NCI-H510A treated with DMSO at 0.1 percent for 48 hours (cell line): ENCODE measurements at places on chromosomes 2 and 18.

DNA sequence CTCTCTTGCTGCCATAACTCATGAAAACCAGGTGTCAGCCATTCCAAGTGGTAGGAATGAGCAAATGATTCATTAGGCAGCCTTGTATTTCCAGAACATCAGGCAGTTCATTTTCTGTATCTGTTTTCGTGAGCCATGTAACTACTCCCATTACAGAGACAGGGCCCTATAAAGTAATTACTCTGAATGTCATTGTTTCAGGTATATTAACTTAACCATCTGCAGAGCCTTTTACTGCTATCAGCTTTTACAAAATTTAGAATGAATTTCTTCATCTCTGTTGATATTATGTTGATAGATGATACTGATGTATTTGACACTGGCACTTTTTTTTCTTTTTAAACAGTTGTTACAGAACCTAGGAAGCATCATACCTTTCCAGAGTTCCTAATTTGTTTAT is 69.9 kb downstream of the MGAT5 start:
- DNase-seq = no peak

DNA sequence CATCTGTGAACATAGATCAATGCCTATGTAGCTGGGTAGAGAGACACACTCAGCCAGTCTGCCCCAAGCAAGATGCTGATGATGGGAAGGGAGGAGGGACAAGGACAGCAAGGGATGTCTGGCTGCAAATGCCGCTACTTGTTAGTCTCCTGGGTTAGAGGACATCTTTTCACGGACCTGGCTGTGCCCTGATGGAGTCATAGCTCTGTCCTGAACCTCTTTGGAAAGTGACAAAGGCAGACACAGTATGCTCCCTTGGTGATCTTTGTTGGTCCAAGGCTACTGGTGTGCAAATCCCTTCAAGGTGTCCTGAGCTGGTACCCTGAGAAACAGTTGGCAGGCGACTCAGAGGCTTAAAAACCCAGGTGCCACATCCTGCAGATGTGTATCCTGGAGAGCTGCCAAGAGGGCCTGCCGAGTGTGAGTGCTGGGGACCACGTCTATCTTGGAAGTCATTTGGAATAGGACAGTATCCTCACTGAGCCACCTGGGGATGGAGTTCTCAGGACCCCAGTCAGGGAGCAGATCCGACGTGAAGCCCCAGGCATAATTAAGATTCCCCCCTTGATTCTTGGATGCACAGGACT is 10.8 kb downstream of the FOSL2 start:
- no peak for DNase-seq

DNA sequence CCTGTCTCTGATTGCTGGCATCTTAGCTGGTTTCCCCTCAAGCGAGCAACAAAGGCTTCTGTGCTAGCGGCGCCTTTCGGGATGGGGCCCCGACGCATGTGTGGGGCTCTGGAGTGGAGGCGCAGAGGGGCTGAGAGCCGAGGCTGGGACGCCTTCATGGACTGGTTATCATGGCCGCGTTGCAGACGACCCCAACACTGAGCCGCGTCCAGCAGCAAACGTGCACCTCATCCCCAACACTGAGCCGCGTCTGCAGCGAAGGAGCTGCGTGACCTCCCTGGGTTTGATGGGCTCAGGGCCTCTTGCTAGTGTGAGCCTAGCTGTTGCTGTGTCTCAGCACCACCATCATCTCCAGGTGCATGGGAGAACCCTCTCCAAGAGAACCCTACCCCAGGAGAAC is 123.7 kb upstream of the CTDP1 start:
- DNase-seq = no peak

GRCh38 chr18:2114765-2115164 is 456.5 kb downstream of the METTL4 start:
- DNase-seq = no peak

- no peak for DNase-seq
Observed at GRCh38 chr2:150075831-150076230, 411.6 kb downstream of the RND3 start.

GRCh38 chr18:34709750-34710441 is at the start of gene DTNA:
Gene DTNA (plus strand): TSS chr18:34710298. CDS start chr18:34755977, 45,679 bp downstream.
- peak; percentile 56 for DNase-seq

DNA sequence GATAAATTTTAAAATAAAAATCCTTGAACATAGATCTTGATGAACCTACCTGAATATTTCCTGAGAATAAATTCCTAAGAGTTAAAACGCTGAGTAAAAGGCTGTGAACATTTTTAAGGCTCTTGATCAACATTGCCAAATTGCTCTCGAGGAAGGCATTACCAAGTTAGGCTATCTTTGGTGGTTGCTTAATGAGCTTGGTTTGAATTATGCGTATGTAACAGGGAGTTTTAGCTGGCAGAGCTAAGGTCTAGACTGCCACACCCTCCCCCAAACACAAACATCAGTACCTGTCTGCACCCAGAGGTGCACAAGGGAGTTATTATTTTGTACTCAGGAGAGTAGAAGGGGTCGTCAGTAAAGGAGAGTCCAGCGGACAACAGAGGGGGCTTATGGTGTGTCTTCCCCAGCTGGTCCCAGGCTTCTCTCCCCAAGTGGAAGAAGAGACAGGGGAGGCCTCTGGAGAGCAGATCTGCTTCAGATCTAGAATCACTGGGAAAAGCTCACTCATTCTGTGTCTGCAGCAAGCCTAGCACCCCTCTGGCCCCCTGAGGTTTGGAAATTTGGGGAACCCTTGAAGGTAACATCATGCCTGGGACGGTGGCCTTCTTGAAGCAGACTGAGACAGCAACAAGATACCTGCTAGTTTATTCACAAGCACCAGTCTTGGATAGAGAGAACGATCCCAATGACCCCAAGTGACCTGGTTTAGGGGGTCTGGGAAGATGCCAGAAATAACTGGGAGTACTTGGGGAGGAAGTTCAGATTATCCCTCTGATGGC is 197.2 kb upstream of the ID2 start:
- no peak for DNase-seq

DNA sequence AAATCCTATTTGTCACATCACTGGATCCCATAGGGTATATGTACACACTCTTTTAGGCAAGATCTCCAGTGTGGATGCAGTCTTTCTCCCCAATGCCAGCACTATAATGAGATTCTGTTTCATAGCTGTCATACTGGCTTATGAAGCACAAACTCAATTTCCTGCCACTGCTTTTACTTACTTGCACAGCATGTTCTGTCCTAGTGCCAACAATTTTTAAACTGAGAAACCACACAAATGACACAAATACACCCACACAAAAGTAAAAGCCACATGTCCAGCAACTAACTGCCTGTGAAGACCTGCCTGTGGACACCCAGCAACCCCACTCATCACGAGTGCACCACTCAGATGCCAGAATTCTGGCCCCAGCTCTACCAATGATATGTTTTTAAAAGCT is 29.6 kb upstream of the RNU4ATAC start:
- DNase-seq = no peak

GRCh38 chr2:37568565-37568964 is 102.9 kb downstream of the CDC42EP3 start:
- no peak for DNase-seq

GRCh38 chr2:140067661-140068060 is 1287.5 kb upstream of the NXPH2 start:
- DNase-seq = no peak

DNA sequence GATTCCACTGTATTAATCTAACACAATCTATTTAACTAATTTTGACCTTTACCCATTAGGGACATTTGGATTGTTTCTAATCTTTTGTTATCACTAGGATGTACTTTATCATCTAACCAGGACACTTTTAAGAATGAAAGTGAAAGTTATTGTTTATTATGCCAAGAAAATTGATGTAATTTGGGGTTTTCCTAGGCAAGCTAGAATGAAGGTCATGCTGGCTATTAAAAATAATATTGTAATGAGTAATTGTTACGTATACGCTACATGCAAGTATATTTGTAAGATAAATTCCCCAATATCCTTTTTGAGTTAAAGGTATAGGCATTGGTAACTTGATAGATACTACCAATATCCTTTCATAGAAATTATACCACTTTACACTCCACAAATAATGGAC is 74.6 kb downstream of the COL5A2 start:
- DNase-seq = no peak

DNA sequence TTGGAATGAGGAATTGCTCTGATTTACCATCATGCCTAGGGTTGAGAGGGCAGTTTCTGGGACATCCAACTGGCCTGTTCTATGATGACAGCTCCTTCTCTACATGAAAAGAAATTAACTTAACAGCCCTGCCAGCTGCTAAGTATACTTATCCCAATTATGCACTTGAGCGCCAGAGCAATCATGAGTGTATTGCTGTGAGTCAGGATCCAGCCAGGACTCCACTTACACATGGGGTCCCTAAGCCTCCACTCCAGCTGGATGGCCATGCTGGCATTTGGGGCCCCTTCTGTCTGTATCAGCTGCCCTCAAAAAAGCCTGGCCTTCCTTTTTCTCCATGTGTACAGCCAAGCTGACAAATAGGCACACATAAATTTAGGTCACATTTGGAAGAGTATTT is 481.9 kb downstream of the TMX3 start:
- DNase-seq = peak; percentile 37
